ENCODE measurements at places on chromosomes 16 and 17.

GRCh38 chr16:18050234-18050633 lies 286.3 kb downstream of the NPIPA8 start:
- no peak for DNase-seq

- DNase-seq, result no peak
Measured at GRCh38 chr16:1224558-1224957, 510 bp downstream of the TPSG1 start.

- no peak for DNase-seq
Measured at GRCh38 chr17:4588898-4589625, 4.7 kb downstream of the SMTNL2 start.

GRCh38 chr17:33952425-33952824 lies 302.7 kb upstream of the CCL2 start:
- DNase-seq, result no peak

- DNase-seq, result no peak
Measured at GRCh38 chr17:41315814-41316445, 420 bp upstream of the KRTAP17-1 start.

DNA sequence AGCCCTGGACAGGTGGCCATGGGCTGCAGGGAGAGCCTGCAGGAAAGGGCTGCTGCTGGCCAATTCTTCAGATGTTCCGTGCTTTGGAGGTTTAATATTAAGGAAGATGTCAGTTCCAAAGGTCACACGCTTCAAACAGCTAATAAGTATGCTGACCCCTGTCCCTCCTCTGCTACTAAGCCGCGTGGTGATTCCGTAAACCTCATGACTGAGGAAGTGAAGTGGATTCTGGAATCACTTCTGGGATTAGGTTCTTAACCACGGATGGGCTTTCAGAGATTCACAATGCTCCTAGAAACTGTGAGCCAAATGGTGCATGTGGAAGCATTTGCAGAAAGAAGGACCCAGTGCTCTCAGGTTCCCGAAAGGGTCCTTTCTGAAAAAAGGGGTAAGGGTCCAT lies 28.5 kb upstream of the ERN1 start:
- no peak for DNase-seq

GRCh38 chr16:77938913-77939312 lies 83.4 kb upstream of the CLEC3A start:
- DNase-seq, result no peak

- no peak for DNase-seq
Measured at GRCh38 chr17:42061646-42062487, 11.5 kb upstream of the C17orf113 start.

- DNase-seq, result no peak
Measured at GRCh38 chr16:87971933-87972332, 20.7 kb downstream of the BANP start.

DNA sequence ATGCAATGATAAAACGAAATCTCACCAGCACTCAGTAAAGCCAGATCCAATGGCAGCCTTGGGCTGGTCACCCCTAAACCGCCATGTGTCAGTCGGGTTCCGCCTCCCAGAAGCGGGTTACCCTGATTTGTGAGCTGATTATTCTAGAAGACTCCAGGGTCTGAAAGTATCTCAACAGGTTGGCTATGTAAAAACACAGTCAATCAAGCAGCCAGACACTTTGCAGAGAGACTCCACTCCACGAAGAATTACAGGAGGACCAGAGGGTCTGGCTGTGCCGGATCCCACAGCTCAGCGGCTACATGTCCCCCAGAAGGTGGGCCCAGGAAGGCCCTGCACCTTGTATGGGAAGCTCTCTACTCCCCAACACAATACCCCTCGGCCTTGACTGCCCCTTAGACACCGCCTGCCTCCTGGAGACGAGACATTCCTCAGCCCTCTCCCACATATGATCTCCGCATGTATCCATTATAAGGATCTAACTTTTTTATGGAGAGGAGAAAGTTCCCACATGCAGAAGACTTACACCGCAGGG lies 23.3 kb downstream of the ZFHX3 start:
- no peak for DNase-seq

DNA sequence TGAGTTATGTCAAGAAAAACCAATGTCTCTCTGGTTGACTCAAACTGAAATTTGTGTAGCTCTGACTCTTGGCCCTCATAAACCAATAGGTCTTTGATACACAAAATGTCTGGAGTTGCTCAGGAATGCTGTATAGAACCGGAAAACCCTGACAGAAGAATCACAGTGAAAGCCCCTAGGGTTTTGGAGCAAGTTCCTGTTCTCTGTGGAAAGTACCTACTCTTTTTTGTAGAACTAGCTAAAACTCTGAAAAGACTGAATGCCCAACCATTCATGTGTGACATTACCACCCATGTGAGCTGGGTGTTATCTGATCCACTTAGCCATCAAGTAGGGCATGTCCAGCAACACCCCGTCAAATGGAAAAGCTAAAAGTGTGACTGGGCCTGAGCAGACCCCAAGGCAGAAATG lies 28.8 kb downstream of the CCL4 start:
- no peak for DNase-seq

DNA sequence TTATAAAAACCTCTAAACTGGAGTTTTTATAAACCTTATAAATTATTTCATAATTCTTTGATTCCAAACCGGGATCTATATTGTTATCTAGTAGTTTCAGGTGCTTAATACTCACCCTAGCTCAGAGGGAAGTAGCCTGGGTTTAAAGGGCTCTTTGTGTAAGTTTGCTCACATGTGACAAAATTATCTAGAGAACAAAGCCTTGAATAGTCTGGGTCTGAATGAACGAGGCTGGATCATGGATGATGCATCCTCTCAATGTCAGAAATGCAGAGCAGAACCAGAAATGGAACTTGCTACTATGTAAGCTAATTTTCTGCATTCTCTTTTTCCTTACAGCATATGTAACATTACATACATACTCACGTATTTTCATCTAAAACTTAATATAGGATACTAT lies 103.9 kb upstream of the NETO2 start:
- no peak for DNase-seq

DNA sequence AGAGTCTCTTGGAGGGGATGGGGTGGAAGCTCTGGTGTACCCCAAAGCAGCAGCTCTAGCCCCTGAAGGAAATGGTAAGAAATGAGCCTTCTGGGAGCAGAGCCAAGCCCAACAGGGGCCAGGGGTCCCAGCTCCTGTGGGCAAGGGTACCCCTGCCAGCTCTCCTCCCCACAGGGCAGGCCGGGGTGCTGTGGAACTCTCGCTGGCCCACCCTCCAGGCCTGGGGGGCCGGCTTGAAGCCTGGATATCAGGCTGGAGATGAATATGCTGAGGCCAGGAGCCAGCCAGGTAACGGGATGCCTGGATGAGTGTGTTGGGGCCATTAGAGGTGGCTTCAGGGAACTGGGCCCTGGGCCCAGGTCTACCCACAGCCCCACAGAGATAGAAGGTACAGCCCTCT lies 12.2 kb upstream of the CLDN9 start:
- DNase-seq, result no peak

GRCh38 chr16:57244463-57244766 lies 644 bp upstream of the ARL2BP start:
- DNase-seq, result no peak

All from activated gamma-delta T cell treated with Interleukin-2 at 50 U/mL for 16 hours (primary cell).